NCI-H1930 (cell line): ENCODE measurements at places on chromosomes 5 and 9.

DNA sequence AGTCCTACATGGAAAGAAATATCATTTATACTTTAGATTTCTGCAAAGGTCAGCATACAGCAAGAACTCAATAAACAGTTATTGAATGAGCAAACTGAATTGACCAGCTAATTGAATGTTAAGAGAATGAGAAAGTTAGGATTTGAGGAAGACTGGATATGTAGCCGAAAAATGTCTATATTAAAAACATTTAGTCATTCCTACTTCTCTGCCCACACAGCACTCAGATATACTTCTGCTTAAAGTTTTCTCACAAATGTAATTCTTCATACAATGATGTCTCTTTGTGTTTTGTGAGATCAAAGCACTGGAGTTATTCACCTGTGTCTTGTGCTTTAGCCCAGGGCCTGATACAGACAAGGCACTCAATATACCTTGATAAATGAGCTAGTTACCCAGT is 188.6 kb downstream of the PARP8 start:
- DNase-seq = no peak

GRCh38 chr5:157343842-157344790 is 78.2 kb downstream of the CYFIP2 start:
- no peak for DNase-seq

GRCh38 chr5:36305571-36306326 is 4.0 kb upstream of the RANBP3L start:
- peak; percentile 55 for DNase-seq

DNA sequence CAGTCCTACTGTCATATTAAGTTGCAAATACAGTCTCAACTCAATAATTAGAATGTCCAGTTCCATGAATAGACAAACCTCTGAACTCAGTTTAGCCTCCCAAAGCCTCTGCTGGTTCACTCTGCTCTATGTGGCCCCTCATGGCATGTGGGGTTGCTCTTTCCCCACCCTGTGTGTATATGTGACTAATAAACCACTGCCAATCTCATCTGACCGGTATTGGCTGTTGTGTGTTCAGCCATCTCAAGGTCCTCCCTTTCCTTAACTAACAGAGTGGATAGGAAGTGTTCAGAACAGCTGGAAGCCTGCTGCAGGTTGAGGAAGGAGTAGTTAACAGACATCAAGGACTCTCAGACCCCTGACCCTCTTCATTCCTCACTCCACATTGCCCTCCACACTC is 55.3 kb downstream of the IL33 start:
- DNase-seq = no peak

DNA sequence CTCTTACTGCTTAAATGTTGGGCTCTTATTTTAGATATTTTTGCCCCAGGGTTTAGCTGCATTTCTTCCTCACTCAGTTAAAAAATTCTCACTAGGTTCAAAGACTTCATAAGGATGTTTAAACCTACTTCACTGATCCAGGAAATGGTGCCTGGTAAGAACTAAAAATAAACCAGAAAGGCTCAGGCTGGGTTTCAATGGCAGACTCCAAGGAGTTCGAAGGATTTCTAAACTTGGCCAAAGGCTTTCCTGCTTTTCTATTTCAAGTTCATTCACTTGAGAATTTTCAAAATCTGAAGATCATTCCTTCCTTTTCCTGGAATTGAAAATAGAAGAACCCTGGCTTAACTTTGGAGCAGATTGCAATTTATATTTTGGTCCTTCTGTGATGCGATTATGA is 193.0 kb upstream of the MAP1B start:
- no peak for DNase-seq

- DNase-seq = no peak
Measured at GRCh38 chr9:95368377-95369160, 51.1 kb upstream of the FANCC start.

- no peak for DNase-seq
Measured at GRCh38 chr9:106110483-106110882, 416.1 kb downstream of the TMEM38B start.

- DNase-seq = no peak
Measured at GRCh38 chr5:74300808-74301389, 339.6 kb downstream of the ENC1 start.

- DNase-seq = no peak
Measured at GRCh38 chr5:148085977-148086705, 22.4 kb downstream of the SPINK5 start.

DNA sequence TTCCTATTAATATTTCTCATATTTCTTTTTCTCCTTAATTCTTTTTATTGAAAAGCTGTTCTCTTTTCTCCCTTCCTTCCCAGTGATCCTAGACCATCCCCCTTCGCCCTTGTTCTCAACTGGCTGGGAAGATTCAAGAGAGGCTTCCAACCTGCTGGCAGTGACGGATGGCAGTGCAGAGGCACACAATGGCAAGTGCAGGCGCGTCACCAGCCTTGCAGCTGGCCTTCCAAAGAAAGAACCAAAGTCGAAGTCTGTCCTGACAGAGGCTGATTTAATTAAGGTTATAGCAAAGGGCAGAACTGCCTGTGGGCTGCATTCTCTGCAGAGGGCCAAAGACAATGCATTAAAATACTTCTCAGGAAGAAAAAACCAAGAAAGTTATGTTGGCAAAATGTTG is 7.4 kb downstream of the CEMIP2 start:
- DNase-seq = no peak

DNA sequence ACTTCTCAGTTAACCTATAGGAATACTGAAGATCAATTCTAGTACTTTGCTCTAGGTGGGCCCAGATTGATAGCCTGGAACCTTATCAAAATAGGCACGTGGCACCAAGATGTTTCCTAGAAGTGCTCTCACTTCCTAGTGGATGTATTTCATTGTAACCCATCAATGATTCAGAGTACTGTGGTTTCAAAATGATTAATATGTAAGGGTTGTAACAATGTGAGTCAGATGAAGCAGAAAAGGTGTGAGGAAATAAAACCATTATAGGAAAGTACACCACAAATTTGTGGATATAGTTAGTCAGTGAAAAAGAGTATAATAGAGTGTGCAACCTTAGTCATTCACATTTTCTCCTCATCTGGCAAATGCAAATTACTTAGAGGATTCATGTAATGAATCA is 177.3 kb upstream of the FST start:
- DNase-seq = no peak

GRCh38 chr9:91894023-91894422 is 56.0 kb downstream of the ROR2 start:
- no peak for DNase-seq

DNA sequence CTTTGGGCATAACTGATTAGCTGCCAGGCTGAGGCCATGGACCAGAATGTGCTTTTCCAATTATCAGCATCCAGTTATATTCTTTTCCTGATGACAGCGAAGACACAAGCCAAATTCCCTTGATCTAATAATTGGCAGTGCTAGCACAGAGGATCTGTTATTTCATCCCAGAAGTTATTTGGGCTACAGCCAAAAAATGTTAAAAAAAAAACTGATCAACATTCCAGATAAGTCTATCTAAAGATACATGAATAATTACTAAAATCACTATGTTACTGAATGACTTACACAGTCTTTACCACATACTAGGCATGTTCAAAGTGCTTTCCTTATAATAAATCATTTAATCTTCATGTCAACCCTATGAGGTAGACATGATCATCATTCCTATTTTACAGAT is 13.5 kb upstream of the PDZD2 start:
- no peak for DNase-seq

DNA sequence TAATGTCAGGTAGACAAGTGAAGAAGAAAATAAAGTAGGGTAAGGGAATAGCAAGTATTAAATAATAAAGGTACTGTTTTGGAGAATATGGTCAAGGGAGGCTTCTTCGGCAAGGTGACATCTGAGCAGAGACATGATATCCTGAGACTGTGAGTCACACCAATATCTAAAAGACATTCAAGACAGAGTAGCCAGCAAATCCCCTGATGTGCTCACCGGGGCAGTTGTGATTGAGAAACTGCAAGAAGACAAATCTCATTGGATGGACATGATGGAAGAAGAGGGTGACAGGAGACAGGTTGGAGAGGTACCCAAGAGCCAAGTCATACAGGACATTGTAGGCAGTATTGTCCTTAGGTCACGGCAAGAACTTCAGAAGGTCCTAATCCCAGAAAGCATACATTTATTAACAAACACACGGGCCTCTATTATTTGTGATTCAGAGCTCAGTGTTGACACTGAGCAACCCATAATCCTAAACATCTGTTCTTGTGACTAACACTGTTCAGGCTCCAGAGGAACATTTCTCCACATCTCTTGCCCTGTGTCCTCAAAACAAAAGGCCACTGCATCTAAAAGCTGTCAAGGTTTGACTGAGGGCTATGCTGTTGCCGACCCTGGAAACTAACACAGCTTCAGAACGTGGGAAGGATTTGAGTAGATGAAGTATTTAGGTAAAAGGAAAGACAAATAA is 258.7 kb upstream of the CLINT1 start:
- DNase-seq = no peak

DNA sequence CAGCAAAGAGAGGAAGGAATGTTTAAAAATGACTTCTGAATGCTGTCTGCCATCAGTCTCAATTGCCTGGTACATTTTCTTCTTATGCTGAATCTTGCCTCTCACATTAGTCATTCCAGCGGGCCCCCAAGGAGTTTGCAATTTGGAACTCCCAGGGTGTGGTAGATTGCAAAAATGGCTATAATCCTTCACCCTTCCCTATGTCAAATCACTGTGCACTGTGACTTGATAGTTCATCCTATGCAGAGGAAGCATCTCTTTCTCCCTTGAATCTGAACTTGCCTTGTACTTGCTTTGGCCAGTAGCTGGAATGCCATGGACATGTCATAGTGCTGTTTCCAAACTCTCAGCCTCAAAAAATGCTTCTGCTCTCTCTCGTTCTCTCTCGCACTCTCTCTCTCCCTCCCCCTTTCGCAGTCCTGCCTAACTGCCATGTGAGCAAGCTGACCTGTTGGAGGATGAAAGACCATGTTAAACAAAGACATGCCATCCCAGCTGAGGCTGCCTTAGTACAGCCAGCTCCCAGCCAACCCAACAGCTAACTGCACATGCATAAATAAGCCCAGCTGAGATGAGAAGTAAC is 284.0 kb upstream of the TLE4 start:
- no peak for DNase-seq

- no peak for DNase-seq
Measured at GRCh38 chr9:69307446-69308205, 17.4 kb upstream of the ENTREP1 start.

DNA sequence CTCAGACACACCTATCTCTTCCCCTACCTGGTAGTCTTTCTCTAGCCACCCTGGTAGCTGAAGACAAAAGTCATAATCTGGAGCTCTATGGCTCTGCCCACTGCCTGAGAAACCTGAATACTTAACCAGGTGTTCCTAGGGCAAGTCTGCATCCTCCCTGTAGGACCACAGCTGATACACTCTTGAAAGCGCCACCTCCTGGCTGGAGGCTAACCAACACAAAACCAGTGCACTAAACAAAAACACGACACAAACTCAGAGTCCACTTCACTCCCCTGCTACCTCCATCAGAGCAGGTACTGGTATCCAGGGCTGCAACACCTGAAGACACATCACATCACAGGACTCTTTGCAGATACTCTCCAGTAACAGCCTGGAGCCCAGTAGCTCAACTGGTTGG is 84.6 kb upstream of the ANXA1 start:
- DNase-seq = no peak

GRCh38 chr5:112878760-112879159 is 17.7 kb downstream of the SRP19 start:
- no peak for DNase-seq

GRCh38 chr9:3043369-3043768 is 199.5 kb upstream of the PUM3 start:
- no peak for DNase-seq

DNA sequence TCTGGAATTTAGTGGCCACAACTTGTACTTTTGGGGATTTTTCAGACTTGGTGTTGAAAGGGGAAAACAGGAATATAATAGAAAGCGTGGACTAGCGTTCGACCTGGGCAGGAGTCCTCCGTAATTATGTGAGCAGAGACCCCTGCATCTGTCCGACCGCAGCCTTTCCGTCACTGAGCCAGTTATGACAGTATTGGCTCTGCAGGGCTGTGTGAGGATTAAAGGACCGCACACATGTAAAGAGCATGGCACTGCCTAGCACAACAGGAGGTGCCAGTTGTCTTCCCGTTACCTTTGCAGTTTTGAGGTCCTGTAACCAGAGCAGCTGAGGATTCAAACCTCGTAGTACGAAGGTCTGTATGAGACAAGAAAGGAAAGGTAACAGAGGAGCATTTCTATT is 1.2 kb downstream of the B4GALT7 start:
- no peak for DNase-seq

DNA sequence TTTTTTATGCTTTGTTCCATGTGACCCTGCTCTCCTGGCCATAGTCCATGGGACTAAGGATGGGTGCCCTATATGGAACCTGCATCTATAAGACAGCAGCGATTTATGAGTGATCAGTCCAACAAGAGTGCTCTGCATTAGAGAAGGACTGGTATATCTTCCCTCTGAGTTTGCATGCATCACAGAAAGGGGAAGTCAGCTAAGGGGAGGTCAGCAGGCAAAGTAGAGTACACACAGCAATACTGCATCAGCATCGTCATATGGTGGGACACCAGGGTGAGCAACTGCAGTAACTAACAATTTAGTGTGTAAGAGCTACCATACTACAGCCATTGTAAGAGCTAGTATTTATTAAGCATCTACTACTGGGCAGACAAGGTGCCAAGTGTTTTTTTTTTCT is 311.3 kb downstream of the NDUFS4 start:
- no peak for DNase-seq

- no peak for DNase-seq
Measured at GRCh38 chr9:73219985-73220626, 68.4 kb downstream of the ANXA1 start.

- DNase-seq = no peak
Measured at GRCh38 chr5:158992037-158992740, 107.5 kb downstream of the EBF1 start.

DNA sequence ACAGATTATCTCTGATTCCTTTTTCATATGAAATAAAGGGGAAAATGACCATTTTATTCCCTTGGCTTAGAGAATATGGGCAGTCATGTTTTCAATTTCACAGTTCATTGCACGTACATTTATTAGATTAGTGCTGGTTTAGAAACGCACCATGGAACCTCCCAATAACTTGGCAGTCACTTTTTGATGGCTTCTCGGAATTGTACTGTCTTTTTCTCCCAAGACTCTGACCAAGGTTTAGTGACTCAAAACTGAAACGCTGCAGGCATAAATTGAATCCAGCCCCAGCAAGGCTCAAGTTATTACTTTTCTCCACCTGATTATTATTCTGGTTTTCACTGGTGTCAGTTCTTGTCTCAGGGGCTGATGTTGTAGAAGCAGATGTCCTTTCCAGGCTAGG is 55.6 kb upstream of the EGFLAM start:
- no peak for DNase-seq
